ENCODE measurements at places on chromosomes 5 and 9. TPM values are rescaled to one million over a fixed set of nuclear protein-coding genes. Genes with fewer than 3 reads are reported as not detected.

IGIP gene
- 24.2 TPM for total RNA-seq

GTF2H2C gene
- 24.4 TPM for total RNA-seq

SLC45A2 gene
- total RNA-seq = not detected

PAEP gene
- not detected for total RNA-seq

PITX1 gene
- total RNA-seq = not detected

PCDHB15 gene
- total RNA-seq = 6.1 TPM

SLC36A2 gene
- total RNA-seq = not detected

OGN gene
- total RNA-seq = 210 TPM

RAB14 gene
- total RNA-seq = 32.9 TPM

DNA sequence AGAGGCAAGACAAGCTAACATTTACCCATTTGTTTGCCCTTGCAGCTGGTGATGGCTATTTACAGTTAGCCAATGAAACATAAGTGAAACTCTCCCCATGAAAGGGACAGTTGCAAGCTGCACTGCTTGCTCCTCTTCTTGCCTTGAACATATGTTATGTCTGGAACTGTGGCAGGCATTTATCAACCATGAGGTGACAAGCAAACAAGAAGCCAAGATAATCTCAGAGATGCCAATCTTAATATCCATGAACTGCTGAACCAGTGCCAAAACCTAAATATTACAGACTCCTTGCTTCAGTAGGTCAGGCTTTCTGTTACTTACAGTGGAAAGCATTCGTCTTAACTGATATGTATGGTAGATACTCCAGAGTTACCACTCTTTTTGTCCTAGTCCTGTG is 133.4 kb downstream of the ACTBL2 start:
- no peak for DNase-seq

DNA sequence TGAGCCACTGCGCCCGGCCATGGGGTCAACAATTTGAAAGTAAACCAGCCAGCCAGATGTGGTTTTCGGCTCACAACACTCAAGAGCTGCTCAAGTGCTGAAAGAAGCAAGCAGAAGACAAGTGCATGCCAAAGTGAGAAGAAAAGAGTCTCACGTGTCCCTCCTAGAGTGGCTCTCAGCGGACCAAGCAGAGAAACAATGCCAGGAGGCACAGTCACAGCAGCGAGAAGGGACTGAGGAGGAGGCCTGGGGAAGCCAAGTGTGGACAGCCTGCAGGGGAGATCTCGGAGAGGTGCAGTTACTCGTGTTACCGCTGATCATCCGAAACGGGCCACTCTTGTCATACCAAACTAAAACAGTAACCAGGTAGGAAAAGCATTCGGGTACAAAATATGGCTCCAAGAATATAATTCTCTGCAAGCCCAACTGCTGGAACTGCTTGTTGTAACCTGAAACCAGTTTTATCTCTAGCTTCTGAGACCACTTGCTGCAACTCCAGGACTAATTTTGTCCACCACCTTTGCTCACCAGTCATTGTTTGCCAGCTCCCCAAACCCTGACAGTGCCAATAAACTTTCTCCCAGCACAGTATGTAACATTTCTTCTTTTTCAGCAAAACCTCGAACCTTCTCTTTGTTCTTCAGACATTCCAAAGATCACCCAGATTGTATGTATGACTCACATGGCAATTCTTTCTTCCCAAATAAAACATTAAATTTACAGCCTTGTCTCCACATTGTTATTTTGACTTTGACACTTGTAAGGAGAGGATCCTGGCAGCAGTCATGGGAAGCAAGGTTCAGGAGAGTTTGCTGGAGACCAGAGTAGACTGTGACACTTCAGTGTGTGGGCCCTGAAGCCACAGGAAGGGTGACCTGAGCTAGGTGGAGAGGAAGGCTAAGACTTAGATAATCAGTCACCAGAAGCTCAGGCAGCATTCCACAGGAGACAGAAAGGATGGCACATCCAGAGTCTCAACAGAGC is 6.3 kb downstream of the SLC35D2 start:
- DNase-seq = no peak

DNA sequence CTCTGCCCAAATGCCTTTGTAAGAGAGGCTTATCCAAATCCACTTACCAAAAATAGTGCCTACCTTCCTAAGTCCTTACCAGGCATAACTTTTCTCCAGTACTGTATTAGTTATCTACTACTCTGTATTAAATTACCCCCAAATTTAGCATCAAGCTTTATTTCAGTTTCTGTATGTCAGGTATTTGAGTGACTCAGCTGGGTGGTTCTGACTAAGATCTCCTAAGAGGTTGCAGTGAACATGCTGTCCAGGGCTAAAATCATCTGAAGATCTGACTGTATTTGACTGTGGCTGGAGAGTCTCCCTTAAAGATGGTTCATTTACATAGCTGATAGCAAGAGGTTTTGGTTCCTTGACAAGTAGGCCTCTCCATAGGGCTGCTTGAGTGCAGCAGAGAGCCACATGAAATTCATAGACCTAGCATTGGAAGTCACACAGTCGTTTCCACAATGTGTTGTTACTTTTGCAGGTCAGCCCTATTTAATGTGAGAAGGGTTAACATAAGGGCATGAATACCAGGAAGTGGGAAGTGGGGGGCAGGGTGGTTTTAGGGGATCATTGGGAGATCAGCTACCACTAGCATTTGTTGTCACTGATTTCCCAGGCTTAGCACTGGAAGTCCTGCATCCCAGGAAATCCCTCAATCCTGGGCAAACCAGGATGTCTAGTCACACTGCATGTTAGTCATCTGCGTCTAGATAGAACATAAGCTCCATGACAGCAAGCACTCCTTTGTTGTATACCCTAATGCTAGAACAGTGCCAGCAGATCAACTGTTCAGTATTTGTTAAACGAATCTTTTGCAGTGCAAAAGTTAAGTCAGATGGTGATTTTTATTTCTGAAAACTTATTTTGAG is 2.0 kb upstream of the ZNF622 start:
- no peak for DNase-seq

GRCh38 chr9:83937861-83938455 is 16.7 kb upstream of the KIF27 start:
- DNase-seq = no peak

- DNase-seq = no peak
Measured at GRCh38 chr5:128300181-128300580, 216.6 kb downstream of the SLC12A2 start.

GRCh38 chr9:738209-738915 is 103.1 kb upstream of the DMRT1 start:
- DNase-seq = peak; percentile 72

DNA sequence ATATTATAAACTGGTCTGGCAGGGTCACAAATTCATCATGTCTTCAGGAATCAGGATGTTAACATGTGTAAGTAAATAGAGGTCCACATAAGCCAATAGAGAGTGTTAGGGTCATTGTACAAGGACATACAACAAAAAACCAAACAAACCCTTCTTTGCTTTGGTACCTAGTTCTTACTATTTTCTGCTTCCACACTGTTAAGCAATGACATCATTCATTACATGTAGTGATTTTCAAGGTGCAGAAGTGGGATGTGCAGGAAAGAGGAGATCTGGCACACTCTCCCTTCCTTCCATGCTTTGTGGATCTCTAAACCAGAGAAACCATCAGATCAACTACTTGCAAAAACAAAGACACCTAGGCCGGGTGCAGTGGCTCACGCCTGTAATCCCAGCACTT is 184.1 kb downstream of the RAPGEF6 start:
- no peak for DNase-seq

DNA sequence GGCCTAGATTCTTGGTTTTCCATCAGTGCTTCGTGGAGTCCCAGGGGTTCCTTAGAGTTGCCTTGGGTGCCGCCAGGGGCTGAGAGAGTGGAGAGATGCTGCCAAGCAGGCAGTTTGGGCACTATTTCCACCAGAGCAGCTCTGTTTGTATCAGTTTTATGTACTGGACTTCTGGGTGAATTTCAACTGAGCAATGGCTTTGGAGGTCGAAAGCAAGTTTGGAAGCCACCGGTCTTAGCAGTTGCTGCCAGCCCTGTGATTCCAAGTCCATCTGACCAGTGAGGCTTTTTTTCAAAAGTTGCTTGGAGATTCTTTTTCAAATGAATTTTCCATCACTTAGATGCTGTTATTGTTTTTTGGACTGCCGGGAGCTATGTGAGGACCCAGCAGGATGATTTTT is 68.5 kb downstream of the ANGPTL2 start:
- DNase-seq = no peak

DNA sequence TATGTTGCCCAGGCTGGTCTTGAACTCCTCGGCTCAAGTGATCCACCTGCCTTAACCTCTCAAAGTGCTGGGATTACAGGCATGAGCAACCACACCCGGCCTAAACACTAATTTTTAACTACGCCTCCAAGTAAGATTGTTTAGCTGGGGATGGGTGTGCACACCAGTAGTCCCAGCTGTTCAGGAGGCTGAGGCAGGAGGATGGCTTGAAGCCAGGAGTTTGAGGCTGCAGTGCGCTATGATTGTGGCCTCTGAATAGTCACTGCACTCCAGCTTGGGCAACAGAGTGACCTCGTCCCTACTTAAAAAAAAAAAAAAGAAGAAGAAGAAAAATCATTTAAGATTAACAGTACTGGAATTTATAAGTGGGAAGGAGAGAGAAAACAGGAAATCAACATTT is 90.8 kb upstream of the NR5A1 start:
- DNase-seq = no peak

DNA sequence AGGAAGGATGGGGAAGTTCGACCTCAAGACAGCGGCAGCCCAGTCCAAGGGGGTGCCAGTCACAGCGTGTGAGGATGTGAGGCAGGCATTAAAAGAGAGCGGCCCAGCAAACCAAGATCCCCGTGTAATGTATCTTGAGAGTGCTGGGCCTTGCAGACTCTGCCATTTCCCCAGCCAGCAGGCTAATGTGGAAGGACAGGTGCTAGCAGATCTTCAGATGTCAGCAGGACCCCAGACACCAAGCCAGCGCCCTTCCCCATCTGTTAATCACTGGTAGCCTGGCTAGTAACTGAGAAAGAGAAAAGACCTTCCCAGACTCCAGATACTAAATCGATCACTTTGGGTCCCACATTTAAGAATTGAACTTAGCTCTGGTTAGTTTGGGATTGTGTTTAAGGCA is 62.2 kb downstream of the NTRK2 start:
- no peak for DNase-seq

DNA sequence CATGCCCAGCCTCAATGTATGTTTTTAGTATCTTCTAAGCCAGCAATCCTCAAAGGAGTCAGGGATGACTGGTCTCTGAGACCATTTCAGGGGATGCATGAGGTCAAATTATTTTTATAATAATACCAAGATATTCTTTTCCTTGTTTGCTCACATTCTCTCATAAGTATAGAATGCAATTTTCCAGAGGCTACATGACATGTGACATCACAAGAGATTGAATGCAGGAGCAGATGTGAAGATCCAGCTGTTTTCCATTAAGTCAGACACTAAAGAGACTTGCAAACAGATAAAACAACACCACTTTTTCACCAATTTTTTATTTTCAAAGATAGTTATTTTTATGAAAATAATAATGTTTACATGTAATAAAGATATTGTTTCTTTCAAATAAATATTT is 22.0 kb upstream of the FREM1 start:
- DNase-seq = no peak

- no peak for DNase-seq
Measured at GRCh38 chr9:69283003-69283402, 42.0 kb upstream of the ENTREP1 start.

DNA sequence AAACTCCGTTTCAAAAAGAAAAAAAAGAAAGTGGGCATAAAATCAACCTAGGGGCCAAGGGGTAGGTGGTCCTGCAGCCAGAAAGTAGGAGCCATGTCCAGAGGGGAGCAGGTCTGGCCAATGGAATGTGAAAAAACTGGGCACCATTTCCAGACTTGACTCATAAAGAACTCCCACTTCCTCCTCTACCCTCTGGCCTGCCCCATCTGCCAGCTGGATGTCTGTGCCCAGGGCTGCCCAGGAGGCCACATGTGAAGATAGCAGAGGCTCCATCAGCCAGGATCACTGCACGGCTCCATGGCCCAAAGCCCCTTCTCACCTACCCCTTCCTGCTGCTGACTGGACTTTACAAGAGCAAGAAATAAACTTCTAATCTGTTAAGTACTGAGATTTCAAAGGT is 42.1 kb upstream of the EEIG1 start:
- DNase-seq = no peak

- DNase-seq = peak; percentile 11
Measured at GRCh38 chr9:115456515-115456914, 338.6 kb upstream of the TNC start.

DNA sequence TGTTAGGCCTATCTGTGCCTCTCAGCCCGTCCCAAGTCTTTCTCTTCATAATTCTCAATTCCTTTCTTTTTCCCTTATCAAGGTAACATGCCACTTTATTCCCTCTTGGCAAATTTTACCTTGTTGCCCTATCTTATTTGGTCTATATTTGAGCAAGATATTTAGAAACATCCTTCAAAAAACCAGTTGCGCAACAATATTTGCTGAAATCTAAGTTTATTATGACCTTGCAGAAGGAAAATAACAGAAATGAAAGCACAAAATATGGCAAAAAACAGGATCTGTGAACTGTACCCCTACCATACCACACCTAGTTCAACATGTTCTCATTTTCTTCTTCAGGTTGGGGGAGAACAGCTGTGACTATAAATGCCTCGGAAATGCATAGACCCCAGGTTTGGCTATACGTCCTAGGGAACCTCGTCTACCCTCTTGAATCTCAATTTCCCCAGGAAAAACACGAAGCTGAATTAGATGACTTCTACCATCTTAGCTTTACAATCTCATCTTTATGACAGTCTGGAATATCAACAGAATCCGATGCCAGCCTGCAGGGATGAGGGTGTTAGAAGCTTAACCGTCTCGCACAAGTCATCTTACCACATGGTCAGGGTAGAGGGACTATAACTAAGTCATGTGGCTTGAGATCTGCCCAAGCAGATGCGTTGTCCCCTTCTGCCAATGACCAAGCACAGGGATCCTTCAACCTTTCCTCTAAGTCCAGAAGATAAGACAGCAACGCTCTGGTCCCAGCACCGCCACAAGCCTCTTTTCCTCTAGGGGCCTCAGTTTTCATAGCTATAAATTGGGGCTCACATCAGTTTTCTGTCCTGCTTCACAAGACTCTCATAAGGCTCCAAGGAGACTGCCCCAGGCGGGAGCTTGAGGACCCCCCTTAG is 1.3 kb downstream of the LCP2 start:
- no peak for DNase-seq

GRCh38 chr5:106185661-106186081 is 1485.1 kb downstream of the EFNA5 start:
- no peak for DNase-seq

DNA sequence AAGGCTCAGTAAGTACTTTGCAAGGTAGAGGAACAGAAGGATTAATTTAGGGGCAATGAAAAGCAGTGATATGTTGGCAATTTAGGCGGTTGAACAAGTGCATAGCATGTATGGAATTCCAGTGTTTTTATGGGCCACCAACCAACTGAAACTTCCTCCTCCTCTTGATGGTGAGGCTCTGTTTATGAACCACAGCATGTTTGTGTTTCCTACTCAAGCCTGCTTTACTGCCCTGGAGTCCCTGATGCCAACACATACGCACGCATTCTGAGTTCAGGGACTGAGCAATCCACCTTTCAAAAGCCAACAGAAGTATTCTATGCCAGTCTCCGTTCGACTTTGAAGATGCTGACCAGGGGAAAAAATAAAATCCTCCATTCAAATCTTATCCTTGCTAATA is 417.5 kb downstream of the EFNA5 start:
- DNase-seq = no peak

GRCh38 chr5:173625673-173626504 is 9.4 kb upstream of the BOD1 start:
- DNase-seq = no peak

Measured in thoracic aorta (tissue), 2 donors.